ENCODE measurements at places on chromosomes 3 and 15.
A peak's percentile ranks its signal among the peaks of the same experiment; 100 is the strongest.

GRCh38 chr15:62606376-62607113 lies 436.0 kb upstream of the TPM1 start:
- DNase-seq = no peak

DNA sequence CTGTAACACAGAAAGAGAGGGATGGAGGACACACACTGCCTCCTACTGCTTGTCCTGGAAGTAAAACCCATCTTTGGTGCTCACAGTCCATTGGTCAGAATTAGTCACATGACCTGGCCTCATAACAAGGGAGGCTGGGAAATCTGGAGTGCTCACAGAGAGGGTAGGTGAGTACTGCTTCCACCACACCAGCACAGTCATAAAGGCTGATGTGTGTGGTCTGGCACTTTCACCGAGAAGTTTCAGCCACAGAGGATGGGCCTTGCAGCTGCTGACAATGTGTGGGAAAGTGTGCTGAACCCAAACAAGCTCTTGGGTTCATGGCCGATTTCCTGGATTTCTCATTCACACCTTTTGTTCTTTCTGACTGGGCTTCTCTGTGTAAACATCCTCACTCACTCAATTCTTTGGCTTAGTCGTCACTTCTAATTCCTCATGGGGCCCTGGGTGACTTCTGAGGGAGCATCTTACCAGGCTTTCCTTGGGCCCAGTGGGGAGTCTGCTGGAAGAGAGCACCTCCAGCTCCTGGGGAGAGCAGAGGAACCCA lies 100.7 kb downstream of the ASB7 start:
- peak; percentile 19 for DNase-seq

DNA sequence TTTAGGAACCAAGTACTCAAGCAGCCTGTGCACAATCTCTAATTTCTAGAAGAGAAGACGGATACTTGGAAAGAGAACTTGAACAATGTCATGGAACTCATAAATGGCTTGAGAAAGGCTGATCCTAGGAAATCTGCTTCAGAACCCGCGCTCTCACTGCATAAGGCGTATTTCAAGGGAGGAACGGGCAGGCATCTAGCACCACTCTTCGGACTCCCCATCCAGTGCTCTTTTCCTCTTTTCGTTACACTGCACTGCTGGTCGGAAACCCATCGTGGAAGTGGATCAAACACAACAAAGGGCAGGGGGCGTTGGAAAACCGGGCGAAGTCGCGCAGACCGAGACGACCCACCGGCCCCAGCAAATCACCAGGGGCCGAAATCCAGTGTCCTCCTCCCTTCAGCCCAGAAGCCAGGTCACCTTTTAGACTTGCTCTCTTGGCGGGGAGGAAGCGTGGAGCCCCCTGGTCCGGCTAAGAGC lies 539 bp upstream of the TLNRD1 start:
- no peak for DNase-seq

DNA sequence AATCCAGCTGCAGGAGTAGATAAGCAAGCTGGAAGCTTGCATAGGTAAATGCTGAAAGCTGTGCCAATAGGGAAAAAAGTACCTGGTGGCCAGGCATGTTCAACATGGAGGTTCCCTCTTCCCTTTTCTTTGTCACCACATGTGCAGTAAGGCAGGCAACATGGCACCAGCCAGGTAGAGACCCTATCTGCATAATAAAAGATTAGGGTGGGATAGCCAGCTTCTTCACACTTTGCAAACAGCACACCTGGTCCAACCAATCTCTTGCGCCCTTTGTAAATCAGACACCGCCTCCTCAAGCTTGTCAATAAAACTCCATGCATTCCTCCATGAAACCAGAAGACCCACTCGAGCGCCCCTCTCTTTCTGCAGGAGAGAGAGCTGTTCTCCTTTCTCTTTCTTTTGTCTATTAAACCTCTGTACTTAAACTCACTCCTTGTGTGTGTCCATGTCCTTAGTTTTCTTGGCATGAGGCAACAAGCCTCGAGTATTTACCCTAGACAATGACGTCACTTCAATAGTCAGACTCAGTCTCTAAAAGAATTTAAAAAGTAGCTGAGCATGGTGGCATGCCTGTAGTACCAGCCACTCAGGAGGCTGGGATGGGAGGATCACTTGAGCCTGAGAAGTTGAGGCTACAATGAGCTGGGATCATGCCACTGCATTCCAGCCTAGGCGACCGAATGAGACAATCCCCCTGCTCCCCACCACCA lies 256.3 kb downstream of the SCAPER start:
- DNase-seq = no peak

DNA sequence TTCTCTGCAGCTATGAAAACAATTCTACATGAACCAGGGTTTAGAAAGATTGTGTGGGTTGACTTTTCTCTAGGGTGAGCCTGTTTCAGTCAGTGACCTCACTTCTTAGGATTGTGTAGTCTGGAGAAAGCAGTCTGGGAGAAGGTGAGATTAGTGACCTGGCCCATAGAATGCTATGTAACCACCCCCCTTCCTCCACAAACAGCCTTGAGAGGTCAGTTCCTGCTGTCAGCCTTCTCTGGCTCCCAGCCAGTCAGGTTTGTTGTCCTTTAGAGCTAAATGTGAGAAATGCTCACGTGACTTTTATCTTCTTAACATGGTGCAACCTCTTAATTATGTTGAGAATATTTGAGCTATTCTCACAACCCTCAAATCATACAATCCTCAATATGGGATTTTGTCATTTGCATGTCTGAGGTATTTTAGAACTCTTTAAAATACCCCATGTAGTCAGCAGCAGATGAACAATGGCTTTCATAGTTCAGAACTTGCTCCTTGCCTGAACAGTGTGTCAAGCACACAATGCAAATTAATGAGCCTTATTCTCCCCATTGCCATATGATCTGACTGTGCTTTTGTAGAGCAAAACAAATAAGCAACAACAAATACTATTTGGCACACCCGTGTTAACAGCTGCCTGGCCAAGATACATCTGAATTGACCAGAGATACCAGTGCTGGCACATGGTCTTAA lies 311.6 kb downstream of the CNTN6 start:
- no peak for DNase-seq

DNA sequence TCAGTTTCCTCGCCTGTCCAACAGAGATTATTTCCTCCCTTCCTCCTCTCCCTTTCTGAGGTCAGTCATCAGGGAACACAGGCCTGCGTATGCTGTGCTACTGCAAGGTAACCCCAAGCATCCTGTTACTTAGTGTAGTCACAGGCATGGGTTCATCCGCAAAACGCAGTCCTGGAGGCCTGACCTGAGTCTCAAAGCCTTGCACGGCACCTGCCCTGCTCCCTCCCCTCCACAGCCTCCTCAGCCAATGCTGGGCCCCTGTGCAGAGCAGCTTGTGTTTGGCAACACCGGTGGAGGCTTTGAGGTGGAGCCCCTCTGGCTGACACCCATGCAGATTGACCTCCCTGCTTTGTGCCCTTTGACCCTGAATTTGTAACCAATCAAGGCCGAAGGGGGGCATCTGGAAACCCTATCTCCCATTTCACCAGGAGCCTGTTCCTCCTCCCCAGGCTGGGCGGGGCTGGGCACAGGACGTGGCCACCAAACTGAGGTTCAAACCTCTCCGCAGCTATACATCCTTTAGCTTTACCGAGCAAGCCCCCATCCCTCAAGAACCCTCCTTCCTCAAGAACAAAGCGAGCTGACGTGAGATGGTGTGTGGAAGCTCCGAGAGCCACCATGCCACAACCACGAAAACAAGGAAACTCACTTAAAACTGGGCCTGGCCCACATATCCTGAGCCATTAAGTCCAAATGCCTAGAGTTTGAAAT lies 21.5 kb downstream of the TKT start:
- no peak for DNase-seq

GRCh38 chr15:68614286-68615035 lies 35.7 kb downstream of the CORO2B start:
- DNase-seq = no peak

- no peak for DNase-seq
Observed at GRCh38 chr3:135440233-135440632, 525.3 kb upstream of the PPP2R3A start.

GRCh38 chr15:67100124-67100791 lies 34.9 kb downstream of the SMAD3 start:
- no peak for DNase-seq

DNA sequence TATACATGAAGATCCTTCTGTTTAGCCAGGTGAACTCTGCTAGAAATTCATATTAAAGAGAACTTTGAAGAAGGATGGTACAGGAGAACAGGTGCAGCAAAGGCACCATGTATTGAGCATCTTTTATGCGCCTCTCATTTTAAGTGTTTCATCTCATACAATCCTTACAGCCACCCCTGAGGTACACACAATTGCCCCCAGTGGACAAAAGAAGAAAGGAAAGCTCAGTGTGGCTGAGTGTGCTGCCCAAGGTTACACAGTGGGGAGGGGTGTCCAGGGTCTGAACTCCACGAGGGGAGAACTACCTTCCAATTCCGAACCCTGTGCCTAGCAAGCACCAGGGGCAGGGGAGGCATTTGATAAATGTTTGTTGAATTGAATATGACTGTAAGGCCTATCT lies 98.6 kb downstream of the MECOM start:
- DNase-seq = peak; percentile 37

DNA sequence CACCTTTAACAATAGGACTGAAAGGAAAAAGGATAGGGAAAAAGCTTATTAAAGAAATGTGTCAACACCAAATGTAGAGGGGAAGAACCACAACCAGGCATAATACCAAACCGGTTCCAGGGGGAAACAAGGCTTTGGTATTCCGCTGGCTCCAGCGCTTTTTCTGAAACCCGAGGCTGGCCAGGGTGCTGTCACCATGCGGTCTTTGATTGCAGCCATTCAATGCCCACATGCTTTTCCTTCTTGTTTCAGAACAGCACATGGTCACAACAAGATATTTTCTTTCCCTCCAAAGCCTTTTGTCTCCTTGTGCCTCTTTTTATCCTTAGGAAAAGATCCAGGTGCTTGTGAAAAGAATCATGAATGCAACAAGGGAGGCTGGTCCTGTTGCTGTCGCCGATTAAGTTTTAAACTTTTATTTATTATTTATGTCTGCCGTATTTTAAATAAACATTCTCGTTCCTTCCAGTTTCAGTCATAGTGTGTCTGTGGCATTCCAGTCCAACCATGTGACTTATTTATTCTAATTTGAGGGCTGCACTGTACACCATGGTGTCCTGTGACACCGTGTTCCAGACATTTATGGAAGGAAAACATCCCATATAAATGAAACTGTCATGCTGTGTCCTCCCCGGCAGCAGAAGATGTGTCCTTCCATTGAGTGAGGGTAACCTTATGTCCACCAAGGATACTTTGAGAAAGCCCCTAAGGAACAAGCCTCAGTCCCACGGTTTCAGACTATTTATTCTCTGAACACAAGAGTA lies 41.1 kb downstream of the CCK start:
- no peak for DNase-seq

- no peak for DNase-seq
Observed at GRCh38 chr3:48502121-48502520, 1.9 kb downstream of the SHISA5 start.

DNA sequence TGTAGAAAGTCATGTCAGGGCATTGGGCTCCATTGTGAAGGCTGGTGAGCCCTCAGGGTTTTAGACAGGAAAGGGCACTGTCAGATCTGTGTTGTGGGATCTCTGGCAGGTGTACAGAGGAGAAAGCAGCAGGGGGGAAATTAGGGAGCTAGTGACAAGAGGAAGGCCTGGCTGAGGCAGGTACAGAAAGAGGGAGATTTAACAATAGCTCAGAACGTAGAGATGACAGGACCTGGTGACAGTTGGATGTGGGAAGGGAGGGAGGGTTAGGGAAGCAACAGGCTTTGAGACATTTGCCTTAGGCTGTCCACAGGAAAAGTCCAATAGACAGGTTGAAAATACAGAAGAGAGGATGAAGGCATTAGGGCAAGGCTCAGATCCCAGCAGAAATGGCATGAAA lies 288.1 kb downstream of the EPHB1 start:
- no peak for DNase-seq

DNA sequence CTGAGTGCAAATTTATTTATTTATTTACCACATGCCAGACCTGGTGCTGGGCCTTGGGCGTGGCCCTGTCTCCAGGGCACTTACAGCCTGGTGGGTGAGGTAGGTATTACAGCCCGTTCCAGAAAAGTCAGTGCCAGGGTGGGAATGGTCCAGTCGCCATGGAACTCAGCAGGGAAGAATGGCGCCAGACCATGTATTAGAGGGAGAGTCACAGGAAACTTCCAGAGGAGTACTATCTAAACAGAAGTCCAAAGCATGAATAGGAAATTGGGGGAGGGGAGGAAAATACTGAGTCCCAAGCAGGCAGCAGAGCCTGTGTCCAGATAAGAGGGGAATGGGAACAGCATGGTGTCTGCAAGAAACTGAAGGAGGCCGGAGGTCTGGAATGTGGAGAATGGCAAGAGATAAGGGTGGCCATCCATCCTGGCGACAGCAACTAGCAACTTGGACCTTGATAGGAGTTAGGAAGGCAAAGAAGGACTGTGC lies 27.0 kb downstream of the SH3BP5 start:
- peak; percentile 37 for DNase-seq

DNA sequence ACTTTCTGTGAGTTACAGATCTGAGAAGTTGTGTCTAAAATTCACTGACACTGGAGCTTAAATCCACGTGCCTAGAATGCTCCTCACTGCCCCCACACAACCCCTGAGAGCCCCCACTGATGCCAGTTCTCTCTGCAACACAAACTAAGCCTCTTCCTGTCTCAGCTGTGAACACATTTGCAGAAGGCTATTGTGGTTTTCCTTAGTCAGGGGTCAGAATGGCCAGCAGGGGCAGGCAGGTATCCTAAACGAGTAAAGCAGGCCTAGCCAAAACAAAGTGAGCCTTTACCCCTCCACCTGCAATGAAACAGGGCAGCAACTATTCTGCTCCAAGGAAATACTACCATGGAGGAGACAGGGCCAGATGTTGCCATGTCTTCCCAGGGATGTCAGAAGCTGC lies 78.6 kb downstream of the FHIT start:
- no peak for DNase-seq

DNA sequence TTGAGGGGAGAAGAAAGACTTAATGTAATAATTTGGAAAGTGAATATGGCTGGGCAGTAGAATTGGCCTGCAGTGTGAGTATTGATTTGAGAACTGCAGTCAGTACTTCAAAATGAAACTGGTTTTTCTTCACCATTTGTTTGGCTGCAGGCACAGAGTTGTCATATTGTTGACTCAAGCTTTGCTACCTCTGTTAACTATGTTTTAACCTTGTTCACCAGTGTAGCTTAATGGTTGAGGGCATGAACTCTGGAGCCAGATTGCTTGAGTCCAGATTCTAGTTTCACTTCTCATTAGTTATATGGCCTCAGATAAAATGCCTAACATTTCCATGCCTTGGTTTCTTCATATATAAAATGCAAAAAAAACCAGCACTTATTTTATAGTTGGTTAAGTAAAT lies 64.1 kb downstream of the CFAP44 start:
- DNase-seq = no peak

- DNase-seq = no peak
Observed at GRCh38 chr3:31671451-31671850, 138.7 kb downstream of the STT3B start.

DNA sequence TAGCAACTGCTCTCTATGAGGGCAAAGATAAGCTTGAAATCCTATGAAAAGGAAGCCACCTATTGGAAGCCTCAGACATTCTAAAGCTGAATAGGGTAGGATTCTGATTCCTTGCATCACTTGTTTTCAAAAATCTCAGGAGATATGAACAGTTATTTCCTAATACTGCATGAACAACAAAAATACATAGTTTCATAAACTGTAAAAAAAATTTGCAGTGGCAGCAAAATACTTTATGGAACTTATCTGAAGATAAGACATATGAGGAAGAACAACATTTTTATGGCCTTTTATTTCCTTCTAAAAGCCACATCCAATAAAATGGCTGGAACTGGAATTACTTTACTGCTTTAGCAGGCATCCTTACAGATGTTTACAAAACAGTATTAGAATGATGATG lies 29.9 kb downstream of the AP3S2 start:
- DNase-seq = no peak

GRCh38 chr3:161560008-161560637 lies 63.5 kb downstream of the OTOL1 start:
- peak; percentile 50 for DNase-seq

Measured in NAMALWA (cell line).